ENCODE measurements at places on chromosomes 6 and 20.

- no peaks in the 10 kb centered on the region for H3K27me3 ChIP-seq
- H3K36me3 ChIP-seq = no peaks in the 10 kb centered on the region
- H3K4me1 ChIP-seq = peaks cover 4% of the 10 kb centered on the region
- H3K27ac ChIP-seq = no peak overlapping the region
These were observed 40.3 kb upstream of the BLCAP start for GRCh38 chr20:37567671-37568588.

GRCh38 chr6:136464148-136464547 lies 86.1 kb downstream of the MAP7 start:
- no peaks in the 10 kb centered on the region for H3K36me3 ChIP-seq
- H3K4me3 ChIP-seq = no peak overlapping the region
- no peaks in the 10 kb centered on the region for H3K4me1 ChIP-seq
- no peak for DNase-seq
- no peaks in the 10 kb centered on the region for H3K27me3 ChIP-seq

GRCh38 chr6:144549837-144550747 lies 265.0 kb downstream of the UTRN start:
- no peak overlapping the region for H3K4me3 ChIP-seq
- DNase-seq = no peak
- no peaks in the 10 kb centered on the region for H3K27me3 ChIP-seq
- no peaks in the 10 kb centered on the region for H3K4me1 ChIP-seq
- H3K36me3 ChIP-seq = peaks cover 52% of the 10 kb centered on the region

DNA sequence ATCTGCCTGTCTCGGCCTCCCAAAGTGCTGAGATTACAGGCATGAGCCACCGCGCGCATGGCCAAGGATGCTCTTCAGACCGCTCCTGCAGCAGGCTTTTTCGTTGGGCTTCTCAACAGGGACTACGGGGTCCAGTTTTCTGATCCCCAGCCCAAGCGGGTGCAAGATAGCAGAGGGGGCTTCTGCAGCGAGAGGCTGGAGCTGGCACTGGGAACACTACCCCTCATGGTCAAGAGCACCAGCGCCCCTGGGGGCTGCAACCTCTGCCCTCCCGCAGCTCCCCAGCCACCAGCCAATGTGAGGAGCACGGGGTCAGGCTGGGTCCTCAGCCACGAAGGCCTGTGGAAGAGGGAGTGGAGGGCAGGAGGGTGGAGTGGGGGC lies 6.0 kb downstream of the CTSZ start:
- no peak overlapping the region for H3K27ac ChIP-seq
- H3K36me3 ChIP-seq = no peaks in the 10 kb centered on the region
- peaks cover 19% of the 10 kb centered on the region for H3K4me1 ChIP-seq
- no peak overlapping the region for H3K4me3 ChIP-seq
- no peak for DNase-seq

GRCh38 chr6:97195117-97195516 lies 87.9 kb downstream of the MMS22L start:
- no peaks in the 10 kb centered on the region for H3K4me1 ChIP-seq
- H3K4me3 ChIP-seq = no peak overlapping the region
- no peaks in the 10 kb centered on the region for H3K27me3 ChIP-seq
- no peak for DNase-seq
